ENCODE measurements at places on chromosomes 16 and 17.
A peak's percentile ranks its signal among the peaks of the same experiment; 100 is the strongest.

DNA sequence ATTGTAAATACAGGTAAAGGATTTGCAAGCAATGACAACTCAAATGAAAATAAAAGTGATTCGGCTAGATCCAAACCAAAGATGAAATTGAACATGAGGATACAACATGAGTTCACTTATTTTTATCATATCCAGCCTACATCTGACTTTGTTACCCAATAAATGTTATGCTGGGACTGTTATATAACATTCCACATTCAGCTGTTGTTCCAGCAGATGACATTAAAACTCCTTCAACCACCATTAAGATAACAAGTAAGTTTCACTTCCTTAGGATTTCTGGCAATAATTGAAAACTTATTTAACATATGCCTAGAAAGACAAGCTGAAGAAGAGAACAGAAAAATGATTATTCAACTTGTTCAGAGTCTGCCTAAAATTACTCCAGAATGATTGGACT is 729.4 kb downstream of the CDH11 start:
- DNase-seq, result no peak

- no peak for DNase-seq
Observed at GRCh38 chr17:71938340-71939010, 182.3 kb upstream of the SOX9 start.

- DNase-seq, result no peak
Observed at GRCh38 chr16:49281843-49282642, 405 bp upstream of the CBLN1 start.

GRCh38 chr17:48499248-48499647 is 31.6 kb downstream of the HOXB1 start:
- DNase-seq, result no peak

DNA sequence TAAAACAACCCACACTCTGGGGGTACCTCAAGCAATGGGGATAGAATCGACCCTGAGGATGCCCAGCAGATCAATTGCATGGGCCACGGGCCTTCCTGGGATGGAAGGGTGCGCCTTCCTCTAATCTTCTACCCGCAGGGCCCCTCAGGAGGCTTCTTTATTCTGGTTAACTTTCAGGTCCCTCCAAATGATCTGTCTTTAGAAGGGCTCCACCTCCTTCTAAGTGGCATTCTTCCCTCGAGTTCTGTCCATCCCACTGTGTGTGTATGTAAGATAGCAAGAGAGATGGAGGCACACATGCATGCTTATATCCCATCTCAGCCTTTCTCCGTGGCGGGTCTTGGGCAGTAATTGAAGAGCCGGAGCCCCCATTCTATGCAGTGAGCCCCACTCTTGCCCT is 125.7 kb downstream of the MRM1 start:
- no peak for DNase-seq

DNA sequence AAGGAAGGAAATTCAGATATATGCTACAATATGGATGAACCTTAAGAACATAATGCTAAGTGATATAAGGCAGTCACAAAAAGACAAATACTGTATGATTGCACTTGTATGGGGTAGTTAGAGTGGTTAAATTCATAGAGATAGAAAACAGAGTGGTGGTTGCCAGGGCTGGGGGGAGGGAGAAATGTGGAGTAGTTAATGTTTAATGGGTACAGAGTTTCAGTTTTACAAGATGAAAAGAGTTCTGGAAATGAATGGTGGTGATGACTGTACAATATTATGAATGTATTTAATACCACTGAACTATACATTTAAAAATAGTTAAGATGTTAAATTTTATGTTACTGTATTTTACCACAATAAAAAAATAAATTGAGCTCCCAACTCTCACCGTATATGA is 157.9 kb downstream of the TOX3 start:
- DNase-seq, result no peak

DNA sequence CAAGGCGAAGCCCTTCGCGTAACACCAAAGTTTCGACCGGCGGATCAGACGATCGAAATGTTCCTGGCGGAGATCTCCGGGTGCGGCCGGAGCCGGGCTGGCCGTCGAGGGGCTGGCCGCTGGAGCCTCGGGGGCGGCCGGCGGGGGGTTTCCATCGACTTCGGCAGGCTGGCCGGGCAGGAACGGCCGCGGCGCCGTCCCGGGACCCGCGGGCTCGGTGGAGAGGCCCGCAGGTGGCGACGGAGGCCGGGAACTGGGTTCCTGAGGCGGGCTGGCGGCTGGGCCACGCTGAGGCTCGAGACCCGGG is 1.1 kb downstream of the EPOP start:
- no peak for DNase-seq

DNA sequence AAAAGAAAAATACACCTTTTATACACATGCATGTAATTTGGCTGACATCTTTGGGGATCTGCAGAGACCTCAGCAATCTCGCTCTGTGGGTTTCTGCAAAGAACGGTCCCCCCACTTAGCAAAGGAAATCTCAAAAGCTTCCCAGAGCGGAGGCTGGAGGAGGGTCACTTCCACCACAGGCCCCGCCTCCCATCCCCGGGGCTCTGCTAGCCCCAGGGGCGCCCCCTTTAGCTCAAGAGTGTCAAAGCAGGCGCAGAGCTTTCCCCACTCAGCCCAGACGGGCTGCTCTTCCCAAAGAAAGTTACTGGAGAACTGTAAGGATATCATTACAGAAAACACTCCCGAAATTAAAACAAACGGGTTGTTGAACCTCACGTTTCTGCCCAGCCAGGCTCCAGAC is 11.4 kb downstream of the SLC13A5 start:
- no peak for DNase-seq

GRCh38 chr16:14309001-14309886 is 238.1 kb downstream of the MRTFB start:
- no peak for DNase-seq

- no peak for DNase-seq
Observed at GRCh38 chr16:57082664-57083063, 9.7 kb upstream of the CPNE2 start.

- DNase-seq, result no peak
Observed at GRCh38 chr17:11495613-11496012, 102.7 kb upstream of the DNAH9 start.

DNA sequence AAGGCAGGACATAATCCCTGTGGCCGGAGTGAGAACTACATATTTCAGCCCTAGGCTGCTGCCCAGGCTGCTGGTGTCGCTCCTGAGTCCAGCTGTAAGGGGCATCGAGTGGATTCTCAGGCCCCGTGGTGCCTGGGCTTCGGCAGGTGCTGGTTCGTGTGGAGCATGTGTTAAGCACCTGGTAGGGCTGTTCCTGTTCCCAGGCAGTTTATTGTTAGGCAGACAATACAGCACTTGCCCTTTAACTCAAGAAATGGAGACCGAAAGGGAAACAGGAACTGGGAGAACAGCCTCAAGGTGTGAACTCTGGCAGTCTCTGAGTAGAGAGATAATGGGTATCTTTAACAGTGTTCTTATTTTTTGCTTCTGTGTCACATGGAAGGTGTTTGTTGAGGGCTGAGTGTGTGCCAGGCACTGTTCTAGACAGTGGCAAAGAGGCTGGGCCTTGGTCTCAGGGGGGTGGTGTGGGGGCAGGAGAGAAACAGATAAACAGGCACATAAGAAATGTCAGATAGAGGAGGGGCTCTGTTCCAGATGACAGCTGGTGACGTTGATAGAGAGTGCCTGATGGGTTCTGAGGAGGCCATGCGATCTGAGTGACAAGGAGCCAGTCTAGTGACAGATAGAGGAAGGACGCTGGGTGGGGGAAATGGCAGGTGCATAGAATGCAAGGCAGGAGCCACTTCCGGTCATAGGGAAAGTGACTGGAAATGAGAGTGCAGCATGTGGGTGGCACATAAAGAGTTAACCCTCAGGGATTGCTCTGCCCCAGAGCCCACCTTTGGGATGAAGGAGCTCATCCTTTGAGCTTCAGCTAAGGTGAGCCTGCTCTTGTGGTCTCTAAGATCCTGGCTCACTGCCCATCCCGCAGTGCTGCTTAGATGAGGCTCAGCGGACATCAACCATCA is 33.8 kb downstream of the EPN2 start:
- DNase-seq, result no peak

- DNase-seq, result no peak
Observed at GRCh38 chr16:5062790-5063765, 2.7 kb downstream of the C16orf89 start.

- DNase-seq, result no peak
Observed at GRCh38 chr17:73909186-73909585, 264.9 kb upstream of the SDK2 start.

DNA sequence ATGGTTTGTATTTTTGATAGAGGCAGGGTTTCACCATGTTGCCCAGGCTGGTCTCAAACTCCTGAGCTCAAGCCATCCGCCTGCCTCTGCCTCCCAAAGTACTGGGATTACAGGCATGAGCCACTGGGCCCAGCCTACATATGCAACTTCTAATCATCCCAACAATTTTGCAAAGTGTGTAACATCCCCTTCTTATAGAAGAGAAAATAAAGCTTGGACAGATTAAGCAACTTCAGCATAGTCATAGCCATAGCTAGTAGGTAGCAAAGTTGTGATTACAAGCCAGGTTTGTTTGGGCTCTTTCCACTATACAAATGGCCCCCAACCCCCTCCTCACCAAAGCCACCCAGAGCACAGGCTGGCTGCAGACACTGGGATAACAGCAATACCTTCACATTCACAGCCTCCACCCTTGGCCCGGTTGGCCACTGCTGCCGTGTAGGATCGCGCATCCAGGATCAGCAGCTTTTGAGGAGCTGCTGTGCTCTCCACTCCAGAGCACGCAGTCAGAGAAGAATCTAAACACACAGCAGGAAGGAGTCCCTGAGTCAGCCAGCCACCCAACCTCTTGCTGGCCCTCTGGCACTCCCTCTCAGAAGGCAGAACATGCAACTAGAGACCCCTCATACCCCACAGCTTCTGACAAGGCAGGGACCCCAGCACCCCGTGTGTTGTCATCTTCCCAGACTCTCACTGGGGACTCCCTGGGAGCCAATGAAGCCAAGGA is 7.9 kb downstream of the MTMR4 start:
- no peak for DNase-seq

DNA sequence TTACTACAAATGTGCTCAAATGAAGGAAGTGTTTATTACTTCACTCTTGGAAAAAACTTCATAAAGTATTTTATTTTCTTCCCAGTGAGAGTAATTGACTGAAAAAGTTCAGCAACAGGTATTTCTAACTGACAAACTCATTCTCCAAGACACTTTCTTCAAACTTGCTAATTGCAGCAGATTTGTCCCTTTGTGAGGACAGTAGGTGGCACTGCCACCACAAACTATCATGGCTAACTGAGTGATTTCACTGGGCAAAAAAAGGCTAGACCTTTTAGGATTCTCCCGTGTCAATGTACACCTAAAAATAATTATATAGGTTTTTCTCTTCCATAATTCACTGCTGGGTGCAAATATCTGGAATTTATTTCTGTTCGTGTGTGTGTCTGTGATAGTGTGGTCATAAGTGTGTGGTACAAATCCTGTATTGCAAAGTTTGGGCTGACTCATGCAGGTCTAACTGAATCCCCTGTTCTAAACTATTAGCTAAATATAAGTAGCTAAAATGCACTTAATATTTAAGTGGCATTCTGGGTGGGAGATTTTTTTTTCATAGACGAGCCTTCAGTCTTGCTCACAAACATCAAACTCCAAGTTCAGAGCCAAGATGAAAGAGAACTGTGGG is 3.9 kb downstream of the HS3ST3A1 start:
- no peak for DNase-seq

- no peak for DNase-seq
Observed at GRCh38 chr17:43342589-43342890, 56.3 kb upstream of the ARL4D start.

- no peak for DNase-seq
Observed at GRCh38 chr17:3532106-3532858, 25.3 kb downstream of the TRPV3 start.

GRCh38 chr17:80474961-80475909 is 1.2 kb downstream of the NPTX1 start:
- DNase-seq, result no peak

GRCh38 chr16:79534143-79534542 is 66.4 kb downstream of the MAF start:
- no peak for DNase-seq

- DNase-seq, result no peak
Observed at GRCh38 chr16:4180511-4180910, 61.4 kb downstream of the SRL start.

DNA sequence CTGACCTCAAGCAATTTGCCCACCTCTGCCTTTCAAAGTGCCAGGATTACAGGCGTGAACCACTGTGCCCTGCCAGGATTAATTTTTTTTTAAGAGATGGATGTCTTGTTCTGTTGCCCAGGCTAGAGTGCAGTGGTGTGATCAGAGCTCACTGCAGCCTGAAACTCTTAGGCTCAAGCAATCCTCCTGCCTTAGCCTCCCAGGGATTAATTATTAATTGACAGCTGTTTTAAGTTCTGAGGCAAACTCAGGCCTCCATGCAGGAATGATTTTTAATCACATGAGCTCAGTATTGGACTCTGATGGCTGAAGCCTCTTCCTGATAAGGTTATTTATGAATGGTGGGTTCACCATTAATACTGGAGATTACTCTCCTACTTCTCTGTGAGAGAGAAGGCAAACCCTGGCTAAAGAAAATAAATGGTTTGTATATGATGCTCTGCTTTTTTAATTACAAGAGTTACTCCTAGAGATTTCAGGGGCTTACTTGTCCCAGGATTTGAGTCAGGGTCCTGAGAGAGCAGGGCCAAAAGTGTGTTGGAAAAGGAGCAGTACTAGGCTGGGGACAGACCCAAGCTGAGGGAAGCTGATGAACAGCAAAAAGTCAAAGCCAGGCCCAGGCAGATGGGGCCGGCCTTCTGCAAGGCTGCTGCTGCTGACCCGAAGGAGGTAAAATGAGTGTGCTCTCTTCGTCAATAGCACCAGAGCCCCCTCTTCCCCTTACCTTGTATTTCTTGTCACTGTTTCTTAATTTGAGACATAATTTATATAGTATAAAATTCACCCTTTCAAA is 56.9 kb upstream of the HAS3 start:
- no peak for DNase-seq

DNA sequence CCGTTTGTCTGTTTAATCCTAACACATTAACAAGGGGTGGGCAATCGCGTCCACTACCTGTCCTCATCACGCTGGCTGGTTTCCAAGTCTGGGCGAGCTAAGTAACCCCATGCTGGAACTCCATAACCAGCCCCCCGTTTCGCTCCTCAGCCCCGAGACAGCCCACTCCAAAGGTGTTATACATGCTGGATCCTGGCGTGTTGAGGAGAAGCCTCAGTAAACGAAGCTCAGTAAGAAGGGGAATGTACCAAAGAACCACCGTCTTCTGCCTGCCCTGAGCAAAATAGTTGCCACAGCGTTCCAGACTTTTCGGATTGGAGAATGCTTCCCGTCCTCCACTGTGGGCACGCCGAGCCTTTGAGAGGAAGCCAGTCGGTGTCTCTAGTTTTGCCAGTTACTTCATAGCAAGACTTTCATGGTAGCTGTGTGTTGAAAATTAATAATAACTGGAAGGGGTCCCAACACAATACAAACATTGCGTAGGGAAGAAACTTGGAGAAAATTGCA is 16.1 kb upstream of the C17orf78 start:
- DNase-seq, result peak; percentile 4

Data from non-pigmented ciliary epithelial cell (primary cell).